SJSA1 (cell line): ENCODE measurements at places on chromosomes 2 and 18. TPM values are rescaled to one million over a fixed set of nuclear protein-coding genes. Genes with fewer than 3 reads are reported as not detected.

DNA sequence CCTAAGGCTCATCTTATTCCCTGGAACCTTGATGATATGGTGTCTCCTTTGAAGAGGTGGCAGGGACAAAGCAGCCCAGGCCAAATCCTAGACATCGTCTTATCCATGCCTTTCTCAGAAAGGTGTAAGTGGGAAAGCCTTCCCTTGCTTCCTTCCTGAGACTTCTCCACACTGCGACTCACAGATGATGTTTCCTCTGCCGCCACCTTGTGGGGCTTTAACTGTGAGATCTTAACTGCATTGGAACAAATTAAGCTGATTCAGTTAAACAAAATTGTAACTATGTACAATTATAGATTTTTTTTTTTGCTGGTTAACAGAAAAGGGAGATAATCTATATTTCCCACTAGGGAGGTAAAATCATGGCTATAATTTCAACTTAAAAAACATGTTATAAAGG, 10.0 kb upstream of the GCA start:
- no peak overlapping the region for H3K27ac ChIP-seq
- H3K36me3 ChIP-seq = no peaks in the 10 kb centered on the region
- H3K27me3 ChIP-seq = no peaks in the 10 kb centered on the region
- peaks cover 12% of the 10 kb centered on the region for H3K4me1 ChIP-seq
- H3K4me3 ChIP-seq = no peak overlapping the region

DNA sequence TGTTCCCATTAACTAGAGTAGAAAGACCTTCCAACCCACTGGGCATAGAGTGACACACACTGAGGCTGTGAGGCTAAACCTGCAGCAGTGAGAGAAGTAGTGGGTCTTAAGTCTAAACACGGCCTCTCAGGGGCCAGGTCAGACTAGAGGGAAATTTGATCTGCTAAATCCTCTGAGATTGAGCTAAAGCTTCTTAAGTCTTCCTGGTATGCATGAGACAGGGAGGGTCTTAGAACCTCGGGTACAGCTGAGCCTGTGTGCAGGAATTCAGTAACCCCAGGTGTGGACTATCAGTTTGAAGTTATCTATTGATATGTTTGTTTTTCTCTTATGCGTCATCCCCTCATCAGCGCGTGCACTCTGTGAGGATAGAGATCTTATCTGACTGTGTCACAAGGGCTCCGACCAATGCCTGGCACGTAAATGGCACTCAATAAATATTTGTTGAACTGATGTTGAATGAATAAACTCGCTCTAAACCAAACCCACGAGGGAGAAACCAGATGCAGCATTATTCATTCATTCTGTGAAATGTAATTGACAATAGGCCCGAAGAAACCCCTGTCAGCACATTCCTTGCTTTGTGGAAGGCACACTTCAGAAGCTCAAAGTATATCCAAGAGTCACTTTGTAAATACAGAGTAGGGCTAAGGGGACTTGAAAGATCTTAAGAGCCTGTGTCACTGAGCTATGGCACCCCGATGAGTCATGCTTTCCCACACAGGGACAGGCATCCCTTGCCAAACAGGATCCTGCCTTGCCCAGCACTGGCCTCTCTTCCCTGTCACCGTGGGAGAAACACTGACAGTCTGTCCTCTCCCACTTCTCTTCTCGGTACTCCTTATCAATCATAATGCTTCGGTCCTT, 21.7 kb upstream of the RAB10 start:
- no peak overlapping the region for H3K4me3 ChIP-seq
- peak; percentile 86 for DNase-seq
- no peaks in the 10 kb centered on the region for H3K27me3 ChIP-seq
- H3K27ac ChIP-seq = peak overlapping the region; percentile 42
- H3K36me3 ChIP-seq = no peaks in the 10 kb centered on the region

The SP3 gene
- 89.8 and 120 TPM in 2 replicates for total RNA-seq

GRCh38 chr2:147468349-147468748, 376.5 kb upstream of the ACVR2A start:
- no peaks in the 10 kb centered on the region for H3K4me1 ChIP-seq
- H3K36me3 ChIP-seq = no peaks in the 10 kb centered on the region
- H3K27ac ChIP-seq = no peak overlapping the region
- no peaks in the 10 kb centered on the region for H3K27me3 ChIP-seq

GRCh38 chr2:29878898-29879297, 42.5 kb downstream of the ALK start:
- H3K27ac ChIP-seq = no peak overlapping the region
- H3K36me3 ChIP-seq = no peaks in the 10 kb centered on the region
- H3K27me3 ChIP-seq = no peaks in the 10 kb centered on the region
- no peak for DNase-seq

DNA sequence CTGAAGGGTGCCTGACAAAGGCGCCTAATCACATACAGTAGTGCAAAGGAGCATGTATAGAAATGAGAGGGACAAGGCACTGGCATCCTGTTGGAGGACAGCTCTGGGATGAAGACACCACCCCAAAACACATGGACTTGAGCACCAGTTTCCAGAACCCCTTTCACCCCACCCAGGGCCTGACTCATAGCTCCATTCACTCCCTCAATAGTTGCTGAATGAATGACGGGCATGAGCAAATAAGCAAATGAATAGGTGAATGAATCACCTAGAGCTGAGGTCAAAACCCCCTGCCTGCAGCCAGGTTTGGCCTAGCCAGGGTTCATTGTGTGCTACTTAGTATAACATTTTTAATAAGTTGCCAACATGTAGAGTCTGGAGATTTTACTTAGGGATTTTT, 66.3 kb downstream of the NRP2 start:
- H3K27me3 ChIP-seq = no peaks in the 10 kb centered on the region
- H3K4me3 ChIP-seq = no peak overlapping the region
- H3K4me1 ChIP-seq = peaks cover 42% of the 10 kb centered on the region
- 0 out of 2 replicates have a peak overlapping the region, but pooled peaks have one; percentile 9 for H3K27ac ChIP-seq

The ABCG8 gene
- total RNA-seq = not detected in 2 replicates
